Regular cardiac myocyte (primary cell): ENCODE measurements at places on chromosomes 16 and 17. TPM values are rescaled to one million over a fixed set of nuclear protein-coding genes. Genes with fewer than 3 reads are reported as not detected.

The LGALS9B gene
- total RNA-seq, result not detected in 2 replicates

The CCP110 gene
- total RNA-seq, result 11.8 and 17.1 TPM in 2 replicates

The SEZ6 gene
- not detected in 2 replicates for total RNA-seq

The NGFR gene
- total RNA-seq, result 0.19 and 0.28 TPM in 2 replicates
